ENCODE measurements at places on chromosomes 7 and 10. TPM values are rescaled to one million over a fixed set of nuclear protein-coding genes. Genes with fewer than 3 reads are reported as not detected.
A peak's percentile ranks its signal among the peaks of the same experiment; 100 is the strongest.

Gene FZD8
- total RNA-seq = 14.9 TPM

Gene CALHM1
- not detected for total RNA-seq

Gene NUTM2D
- 6.4 TPM for total RNA-seq

Gene ADIRF
- 8.5 TPM for total RNA-seq

Gene PLAU
- 12.0 TPM for total RNA-seq

DNA sequence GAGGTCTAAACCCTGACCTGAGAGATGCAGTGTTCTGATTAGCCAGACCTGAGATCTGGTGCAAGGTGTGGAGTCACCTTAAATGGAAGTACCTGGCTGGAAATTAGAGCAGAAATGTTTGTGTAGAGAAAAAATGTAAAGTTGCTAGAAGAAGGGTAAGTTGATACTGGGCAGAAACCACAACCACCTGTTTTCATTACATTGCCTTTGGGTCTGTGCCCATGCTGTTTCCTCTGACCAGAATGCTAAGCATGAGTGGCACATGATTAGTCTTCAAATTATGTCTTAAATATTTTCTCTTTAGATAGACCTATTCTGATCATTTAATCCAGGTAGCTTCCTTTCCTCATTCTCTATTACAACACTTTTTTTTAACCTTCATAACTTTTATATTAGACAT lies 69.0 kb downstream of the CASD1 start:
- no peak for DNase-seq

DNA sequence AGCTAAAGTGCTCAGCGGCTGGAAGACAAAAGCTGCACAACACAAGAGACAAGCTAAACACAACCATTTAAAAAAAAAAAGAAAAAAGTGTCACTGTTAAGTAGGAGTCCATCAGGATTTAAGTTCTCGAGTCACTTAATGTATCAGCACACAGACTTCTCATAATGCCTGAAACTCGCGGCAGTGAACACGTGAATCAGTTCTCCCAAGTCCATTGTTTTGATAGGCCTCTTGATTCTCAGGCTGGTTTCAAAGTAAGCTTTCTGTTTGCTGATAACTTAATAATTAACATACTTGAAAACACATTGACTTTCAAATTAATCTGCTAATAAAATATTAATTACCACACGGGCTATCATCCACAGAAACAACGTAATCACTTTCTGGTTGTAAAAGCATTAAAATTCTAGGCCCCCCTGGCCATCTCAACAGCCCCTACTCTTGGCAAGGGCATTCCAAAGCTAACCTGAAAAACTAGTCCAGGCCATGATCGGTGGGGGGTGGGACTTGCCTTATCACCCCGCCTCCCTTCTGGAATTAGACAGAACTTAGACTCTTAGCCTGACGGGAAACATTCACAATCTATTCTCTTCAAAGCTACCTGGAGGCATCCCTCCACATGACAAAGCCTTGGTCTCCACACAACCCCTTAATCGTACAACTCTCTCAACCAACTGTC lies 129.0 kb downstream of the DIP2C start:
- no peak for DNase-seq

- DNase-seq = peak; percentile 58
These were observed 6.0 kb downstream of the MBLAC1 start for GRCh38 chr7:100132697-100133151.

DNA sequence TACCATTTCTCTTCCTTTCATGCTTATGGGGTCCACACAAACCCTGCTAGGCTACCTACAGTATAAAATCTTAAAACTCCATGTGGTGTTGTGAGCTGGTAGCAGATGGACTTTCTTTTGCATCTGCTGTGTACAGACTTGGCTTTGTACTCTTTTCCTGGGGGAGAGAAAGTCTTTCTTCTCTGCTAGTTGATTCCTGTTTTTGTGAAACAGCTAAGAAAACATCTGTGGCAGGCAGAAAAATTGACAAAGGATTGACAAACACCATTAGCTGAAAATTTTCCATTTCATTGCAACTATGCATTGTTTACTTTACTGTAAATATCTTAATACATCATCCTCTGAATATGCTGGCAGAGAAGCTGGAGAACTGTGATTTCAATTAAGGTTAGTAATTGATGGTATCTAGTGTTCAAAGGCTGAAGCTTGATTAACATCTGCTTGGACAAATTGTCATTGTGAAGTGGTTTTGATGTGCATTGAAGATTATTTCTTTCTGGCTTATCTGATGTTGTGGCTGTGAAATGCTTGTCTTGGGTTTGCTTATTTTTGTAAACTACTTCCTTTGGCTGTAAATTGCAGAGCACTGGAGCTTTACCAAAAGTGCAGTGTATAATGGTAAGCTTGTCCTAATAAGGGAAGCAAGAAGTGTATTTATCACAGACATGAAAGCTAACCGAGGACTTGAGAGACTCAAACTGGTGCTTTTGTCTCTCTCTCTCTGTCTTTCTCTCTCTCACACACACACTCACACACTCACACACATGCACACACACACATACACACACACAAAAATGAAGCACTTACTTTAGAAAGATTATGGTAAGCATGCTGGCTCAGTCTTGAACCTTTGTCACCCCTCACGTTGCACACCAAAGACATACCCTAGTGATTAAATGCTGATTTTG lies at the start of gene FOXP2:
FOXP2 (plus strand) TSS at position 660 of the 908 bp plus-strand sequence. CDS start 11,697 bp downstream, outside the sequence.
- DNase-seq = no peak

- DNase-seq = no peak
These were observed 175.9 kb downstream of the CCDC71L start for GRCh38 chr7:106485031-106485551.

Data from uterus (tissue), 4 donors.